ENCODE measurements at places on chromosomes 3 and 15.

DNA sequence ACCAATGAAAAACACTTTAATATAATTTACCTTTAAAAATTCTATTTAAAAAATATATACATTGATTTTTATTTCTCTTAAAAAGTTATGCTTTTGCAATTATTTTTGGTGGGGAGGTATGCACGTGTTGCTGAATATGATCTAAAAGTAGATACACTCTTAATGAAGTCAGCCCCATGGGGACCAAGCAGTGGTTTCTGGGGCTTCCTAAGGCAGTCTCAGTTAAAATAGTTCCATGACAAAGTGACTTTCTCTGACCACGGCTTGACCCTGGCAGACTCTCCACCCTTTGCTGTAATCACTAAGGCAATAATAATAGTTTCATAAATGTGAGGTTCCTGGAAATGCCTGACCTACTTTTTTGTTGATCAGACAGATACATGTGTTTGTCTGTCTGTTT lies 50.4 kb downstream of the CCR4 start:
- DNase-seq = peak; percentile 44

DNA sequence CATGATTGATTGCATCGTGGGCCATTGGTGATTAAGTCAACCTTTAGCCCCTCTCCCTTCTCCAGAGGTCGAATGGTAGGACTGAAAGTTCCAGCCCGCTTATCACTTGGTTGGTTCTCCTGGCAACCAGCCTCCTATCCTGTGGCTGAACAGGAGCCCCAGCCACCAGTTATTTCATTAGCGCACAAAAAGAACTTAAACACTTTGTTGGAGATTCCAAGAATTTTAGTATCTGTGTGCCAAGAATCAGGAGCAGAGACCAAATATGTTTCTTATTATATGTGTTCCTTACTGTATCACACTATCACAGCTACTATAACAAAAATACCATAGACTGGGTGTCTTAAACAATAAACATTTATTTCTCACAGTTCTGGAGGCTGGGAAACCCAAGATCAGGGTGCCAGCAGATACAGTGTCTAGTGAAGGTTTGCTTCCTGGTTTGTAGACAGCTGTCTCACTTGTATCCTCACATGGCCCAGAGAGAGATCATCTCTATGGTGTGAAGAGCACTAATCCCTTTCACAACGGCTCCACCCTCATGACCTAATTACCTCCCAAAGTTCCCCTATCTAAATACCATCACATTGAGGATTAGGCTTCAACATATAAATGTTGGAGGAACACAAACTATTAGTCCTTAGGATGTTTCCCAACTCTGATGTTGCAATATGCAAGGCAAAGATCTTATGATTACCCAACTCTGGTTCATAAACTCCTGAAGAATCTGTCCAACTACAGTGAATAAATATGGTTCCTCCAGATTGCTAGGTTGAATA lies 30.5 kb upstream of the APH1B start:
- no peak for DNase-seq

GRCh38 chr15:79440355-79440908 lies 8.3 kb downstream of the MINAR1 start:
- no peak for DNase-seq

GRCh38 chr3:15820911-15821310 lies 23.1 kb upstream of the ANKRD28 start:
- no peak for DNase-seq

GRCh38 chr3:37896827-37897226 lies 35.1 kb downstream of the CTDSPL start:
- no peak for DNase-seq

All from CD4-positive, alpha-beta T cell treated with Interleukin-4 for 4 hours (primary cell).